Activated T-helper 1 cell treated with anti-CD3 and anti-CD28 coated beads, Interleukin-2, amount 50 U/mL, for 16 hours (primary cell): ENCODE measurements at places on chromosomes 11 and 22.

GRCh38 chr11:20388096-20389055 lies 860 bp downstream of the PRMT3 start:
- DNase-seq: no peak

DNA sequence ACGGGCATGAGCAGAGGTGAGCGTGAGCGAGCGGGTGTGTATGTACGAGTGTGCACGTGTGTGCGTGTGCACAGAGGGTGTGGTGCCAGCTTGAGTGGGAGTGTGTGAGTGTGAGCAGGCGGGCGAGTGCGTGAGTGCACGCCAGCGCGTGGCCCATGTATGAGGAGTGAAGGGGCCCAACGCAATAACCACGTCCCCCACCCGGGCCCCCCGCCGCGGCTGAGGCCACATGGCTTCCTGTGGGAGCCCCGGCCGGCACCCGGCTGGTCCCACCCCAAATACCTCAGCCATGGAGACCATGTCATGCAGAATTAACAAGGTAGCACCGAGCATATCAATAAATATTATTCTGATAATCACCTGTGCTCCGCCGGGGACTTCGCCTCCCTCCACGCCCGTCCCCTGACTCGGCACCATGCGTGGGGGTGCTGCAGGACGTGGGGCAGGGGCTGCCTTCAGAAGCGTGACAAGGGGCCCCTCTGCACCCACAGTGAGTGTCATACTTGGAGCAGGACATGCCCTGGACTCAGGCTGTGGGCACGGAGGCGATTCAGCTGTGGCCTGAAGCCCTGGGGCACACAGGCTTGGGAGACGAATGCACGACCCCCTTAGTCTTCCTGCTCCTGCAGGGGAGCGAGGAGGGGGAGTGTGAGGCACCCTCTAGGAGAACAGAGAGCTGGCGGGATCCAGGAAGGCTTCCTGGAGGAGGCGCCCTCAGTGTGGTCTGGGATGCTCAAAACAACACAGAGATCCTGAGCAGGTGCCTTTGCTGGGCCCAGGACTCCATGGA lies 5.6 kb upstream of the TRABD start:
- no peak for DNase-seq

DNA sequence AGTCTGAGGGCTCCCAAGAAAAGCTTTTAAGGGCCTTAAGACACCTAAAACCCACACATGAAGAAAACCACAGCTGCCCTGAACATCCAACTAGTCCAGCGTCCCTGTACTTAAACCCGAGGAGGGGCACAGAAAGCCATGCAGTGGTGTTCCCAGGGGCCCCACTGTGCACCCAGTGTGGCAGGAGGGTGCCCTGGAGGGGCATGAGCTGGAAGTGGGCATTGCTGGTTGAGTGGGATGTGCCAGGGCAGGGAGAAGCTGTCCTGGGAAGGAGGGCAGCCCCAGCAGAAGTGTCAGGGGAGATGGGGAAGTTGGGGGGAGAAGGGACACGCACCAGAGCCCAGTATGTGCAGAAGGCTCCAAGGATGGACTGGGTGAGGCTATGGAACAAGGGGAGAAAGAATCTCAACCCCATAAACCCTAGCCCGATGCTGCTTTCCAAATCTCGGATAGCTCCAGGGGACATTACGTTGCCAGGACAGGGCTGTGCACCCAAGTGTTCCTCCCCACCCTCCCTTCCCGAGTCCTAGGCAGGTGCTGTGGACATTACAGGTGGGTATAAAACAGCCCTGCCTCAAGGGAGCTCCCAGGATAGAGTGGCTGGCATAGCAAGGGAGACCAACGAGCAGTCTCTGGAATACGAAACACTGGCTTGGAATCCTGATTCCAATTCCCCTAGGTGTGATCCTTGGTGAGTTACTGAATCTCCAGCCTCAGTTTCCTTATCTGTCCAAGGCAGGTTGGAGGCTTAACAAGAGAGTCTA lies 44.2 kb downstream of the SHANK2 start:
- DNase-seq: no peak

DNA sequence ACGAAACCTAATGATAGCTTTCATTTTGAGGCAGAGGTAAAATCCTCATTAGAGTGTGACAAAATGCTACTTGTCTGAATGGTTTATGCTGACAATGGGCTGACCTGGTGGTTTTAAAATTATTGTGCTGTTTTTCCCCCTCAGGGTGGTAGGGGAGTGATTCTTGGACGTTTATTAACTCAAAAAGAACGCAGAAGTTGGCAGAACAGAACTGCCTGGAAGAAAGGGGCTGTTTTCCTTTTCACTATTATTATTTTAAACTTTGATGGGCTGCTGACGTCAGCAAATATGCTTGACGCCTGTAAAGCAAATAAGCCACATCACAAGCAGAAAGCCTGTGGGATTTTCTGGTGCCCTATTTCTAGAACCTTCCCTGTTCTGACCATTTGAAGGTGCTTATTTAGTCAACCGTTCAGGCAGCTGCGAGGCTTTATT lies 4.0 kb downstream of the RASSF10 start:
- no peak for DNase-seq

- DNase-seq: no peak
These were observed 30.9 kb upstream of the PDE3B start for GRCh38 chr11:14612694-14613093.

DNA sequence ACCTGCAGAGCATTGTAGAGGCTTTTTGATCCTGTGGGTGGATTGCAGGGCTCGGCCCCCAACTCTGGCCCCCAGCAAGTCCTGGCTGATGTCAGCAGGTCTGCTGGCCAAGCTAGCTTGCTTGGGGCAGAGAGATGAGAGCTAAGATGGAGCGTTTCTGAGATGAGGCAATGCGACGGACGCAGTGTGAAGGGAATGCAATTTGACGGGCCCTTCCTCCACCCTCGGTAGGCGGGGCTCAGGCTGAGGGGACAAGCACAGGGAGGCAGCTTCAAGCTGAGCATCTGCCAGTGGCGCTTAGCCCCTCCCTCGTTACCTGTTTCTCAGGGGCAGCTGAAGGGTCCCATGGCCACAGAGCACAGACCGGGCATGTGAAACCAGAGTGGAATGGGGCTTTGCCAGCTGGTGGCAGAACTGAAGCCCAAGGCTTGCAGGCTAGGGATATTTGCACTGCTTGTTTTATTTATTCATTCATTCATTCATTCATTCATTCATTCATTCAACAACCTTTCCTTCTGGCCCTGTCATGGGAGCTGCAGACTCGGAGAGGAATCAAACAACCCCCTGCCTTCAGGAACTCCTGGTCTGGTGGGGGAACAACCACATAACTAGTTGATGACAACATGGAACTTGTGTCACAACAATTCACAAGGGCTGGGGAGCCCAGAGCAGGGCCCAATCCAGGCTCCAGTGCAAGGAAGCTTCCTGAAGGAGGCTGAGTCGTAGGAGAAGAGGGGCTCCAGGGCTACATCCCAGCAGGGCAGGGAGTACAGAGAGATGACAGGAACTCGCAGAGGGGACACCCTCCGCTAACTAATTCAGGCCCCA lies 66.8 kb downstream of the THAP12 start:
- no peak for DNase-seq

DNA sequence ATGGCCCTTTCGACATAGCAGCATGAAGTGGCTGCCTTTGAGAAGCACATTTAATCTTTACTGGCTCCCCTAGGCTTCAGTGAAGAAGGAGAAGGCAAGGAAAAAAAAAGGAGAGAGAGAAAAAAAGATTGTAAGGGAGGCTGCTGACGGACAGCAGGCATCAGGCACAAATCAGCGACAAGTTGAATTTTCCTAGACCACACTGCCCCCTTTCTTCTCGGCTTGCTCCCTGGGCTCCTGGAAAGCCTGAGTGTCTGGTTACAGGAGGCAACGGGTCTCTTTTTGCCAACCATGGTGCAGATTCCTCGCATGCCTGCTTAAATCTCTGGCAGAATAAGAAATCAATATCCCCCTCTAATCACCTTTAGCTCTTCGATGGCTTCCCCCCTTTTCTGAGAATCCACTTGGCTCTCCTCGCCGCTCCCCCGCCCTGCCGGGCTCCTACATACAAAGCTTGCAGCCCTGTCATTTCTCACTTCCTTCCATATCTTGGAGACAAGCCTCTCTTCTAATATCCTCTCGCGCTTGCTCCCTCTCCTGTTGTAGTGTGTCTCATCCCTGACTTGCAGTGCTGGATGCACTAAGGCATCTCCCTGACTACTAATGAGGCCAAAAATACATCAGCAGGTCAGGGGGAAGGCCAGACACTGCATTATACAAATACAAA lies 14.3 kb downstream of the BLID start:
- no peak for DNase-seq

GRCh38 chr22:31969789-31970489 lies 25.6 kb downstream of the YWHAH start:
- DNase-seq: peak; percentile 40

- DNase-seq: no peak
These were observed 28.0 kb downstream of the MOB2 start for GRCh38 chr11:1458340-1459218.

DNA sequence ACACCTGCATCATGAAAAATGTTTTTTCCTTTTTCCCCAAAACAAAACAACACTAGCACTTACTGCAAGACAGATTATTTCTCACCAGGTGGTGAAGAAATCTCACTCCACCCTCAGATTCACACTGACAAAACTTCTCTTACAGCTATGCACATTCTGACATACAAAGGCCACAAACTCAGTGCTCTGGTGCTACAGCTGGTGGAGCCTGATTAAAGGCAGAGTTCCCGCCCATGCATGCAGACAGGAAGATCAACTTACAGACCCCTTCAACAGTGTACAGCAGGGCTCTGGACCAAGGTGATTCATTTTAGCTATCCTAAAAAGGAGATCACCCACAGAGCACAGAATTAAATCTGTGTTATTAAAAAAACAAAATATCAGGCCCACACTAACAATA lies 112.6 kb downstream of the CADM1 start:
- no peak for DNase-seq

GRCh38 chr11:76978818-76979217 lies 55.4 kb upstream of the B3GNT6 start:
- no peak for DNase-seq

DNA sequence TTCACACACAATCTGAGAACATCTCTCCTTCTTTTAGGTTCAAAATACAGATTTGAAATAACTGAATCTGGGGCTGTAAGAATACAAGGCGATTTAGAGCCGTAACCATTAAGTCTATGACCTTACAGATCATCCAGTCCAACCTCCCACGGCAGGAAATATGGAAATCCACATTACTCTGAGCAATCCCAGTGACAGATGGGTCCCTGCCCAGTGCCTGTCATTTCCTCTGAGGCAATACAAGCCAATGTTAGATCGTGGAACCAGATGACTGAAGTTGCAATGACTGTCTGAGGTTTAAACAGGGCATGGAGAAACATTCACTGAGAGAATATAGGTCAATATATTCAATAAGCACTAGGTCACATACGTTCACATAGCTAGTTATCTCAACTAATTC lies 77.4 kb upstream of the OR5AK2 start:
- no peak for DNase-seq

DNA sequence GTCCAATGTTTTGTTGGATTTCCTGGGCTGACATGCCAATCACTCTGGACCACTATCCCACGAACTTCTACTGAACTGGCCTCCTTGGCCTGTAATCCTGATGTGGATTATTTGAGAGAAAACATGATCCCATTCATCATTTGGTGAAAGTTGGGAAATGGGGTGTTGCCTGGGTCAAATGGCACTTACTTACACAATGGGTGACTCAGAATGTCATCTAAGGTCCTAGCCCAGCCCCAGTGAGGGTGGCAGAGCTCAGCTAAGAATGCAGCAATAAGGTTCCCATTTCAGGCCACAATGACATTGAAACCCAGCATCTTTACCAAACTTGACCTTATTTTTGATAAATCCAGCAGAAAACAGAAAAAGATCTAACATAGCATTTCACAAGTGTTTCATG lies 8.0 kb upstream of the DSCAML1 start:
- DNase-seq: no peak

DNA sequence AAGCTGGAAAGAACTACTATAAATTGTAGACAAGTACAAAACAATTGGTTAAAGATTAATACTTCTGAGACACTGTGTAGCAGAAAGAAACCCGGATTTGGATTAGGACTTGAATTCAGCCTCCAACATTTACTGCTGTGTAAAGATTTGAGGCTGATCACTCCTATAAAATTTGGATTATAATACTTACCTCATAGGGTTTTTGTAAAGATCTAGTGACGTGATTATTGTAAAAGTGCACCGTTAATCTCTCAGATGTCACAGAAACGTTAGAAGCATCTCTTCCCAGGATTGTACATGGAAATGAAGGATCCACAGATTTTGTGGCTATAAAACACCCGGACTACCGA lies 323 bp upstream of the HIKESHI start:
- DNase-seq: no peak

DNA sequence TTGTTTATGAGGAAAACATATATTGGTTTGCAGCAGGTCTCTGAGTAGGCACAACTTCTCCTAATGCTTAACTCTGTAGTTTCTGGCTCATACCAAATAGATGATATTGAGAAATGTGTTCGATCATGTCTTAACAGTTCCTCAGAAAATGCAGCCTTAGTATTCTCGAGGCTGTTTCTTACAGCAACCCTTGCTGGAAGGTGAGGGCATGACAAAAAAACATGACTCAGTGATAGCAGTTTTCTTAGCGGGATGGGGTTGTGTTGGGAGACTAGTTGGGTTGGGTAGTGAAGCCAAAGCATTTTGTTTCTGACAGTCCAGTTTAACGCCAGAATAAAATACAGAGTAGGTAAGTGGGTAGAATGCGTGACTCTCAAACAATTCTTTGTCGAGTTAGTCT lies 94.7 kb upstream of the PARVA start:
- no peak for DNase-seq

- DNase-seq: no peak
These were observed 53.4 kb upstream of the CRYBB3 start for GRCh38 chr22:25146307-25146706.

GRCh38 chr11:40445391-40445790 lies 1014.1 kb downstream of the LRRC4C start:
- DNase-seq: no peak

DNA sequence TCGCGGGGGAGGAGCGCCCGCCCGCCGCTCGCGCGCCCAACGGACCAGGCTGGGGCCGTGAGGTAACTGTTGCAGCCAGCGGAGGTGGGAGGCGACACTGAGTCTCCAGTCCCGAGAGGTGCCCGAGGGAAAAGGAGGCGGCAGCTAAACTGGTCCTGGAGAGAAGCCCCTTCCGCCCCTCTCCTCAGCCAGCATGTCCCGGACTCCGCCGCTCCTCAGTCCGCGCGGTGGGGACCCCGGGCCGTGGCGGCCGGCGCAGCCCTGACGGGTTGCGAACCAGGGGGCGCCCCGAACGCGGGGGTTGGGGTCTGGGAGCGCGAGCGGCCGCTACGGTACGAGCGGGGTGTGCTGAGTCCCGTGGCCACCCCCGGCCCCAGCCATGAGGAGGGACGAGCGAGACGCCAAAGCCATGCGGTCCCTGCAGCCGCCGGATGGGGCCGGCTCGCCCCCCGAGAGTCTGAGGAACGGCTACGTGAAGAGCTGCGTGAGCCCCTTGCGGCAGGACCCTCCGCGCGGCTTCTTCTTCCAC lies at the start of gene PDE3B:
TSS of gene PDE3B (plus strand) at position 108 of the 529 bp plus-strand sequence. CDS start at position 380, 272 bp downstream.
- DNase-seq: peak; percentile 61

- no peak for DNase-seq
These were observed 6.0 kb downstream of the CNTF start for GRCh38 chr11:58628446-58628845.

- no peak for DNase-seq
These were observed 7.7 kb downstream of the YWHAH start for GRCh38 chr22:31952094-31952401.
